ENCODE measurements at places on chromosomes 2 and 18. TPM values are rescaled to one million over a fixed set of nuclear protein-coding genes. Genes with fewer than 3 reads are reported as not detected.

Gene PLEKHH2
- 4.1 TPM for total RNA-seq

Gene SERPINB13
- total RNA-seq, result not detected

- DNase-seq, result peak; percentile 33
Measured at GRCh38 chr2:85718885-85719492, 24.8 kb downstream of the GNLY start.

Gene SOCS6
- total RNA-seq, result 19.0 TPM

All from right cardiac atrium (tissue), 5 donors.